ENCODE measurements at places on chromosomes 5 and 9. TPM values are rescaled to one million over a fixed set of nuclear protein-coding genes. Genes with fewer than 3 reads are reported as not detected.

The GABRP gene
- total RNA-seq: not detected

The SPINK13 gene
- total RNA-seq: not detected

The PHYHD1 gene
- 2.2 TPM for total RNA-seq

The CCDC192 gene
- not detected for total RNA-seq

Data from CD4-positive, alpha-beta memory T cell (primary cell).